SW 1271 (cell line): ENCODE measurements at places on chromosomes 16 and 17.
A peak's percentile ranks its signal among the peaks of the same experiment; 100 is the strongest.

DNA sequence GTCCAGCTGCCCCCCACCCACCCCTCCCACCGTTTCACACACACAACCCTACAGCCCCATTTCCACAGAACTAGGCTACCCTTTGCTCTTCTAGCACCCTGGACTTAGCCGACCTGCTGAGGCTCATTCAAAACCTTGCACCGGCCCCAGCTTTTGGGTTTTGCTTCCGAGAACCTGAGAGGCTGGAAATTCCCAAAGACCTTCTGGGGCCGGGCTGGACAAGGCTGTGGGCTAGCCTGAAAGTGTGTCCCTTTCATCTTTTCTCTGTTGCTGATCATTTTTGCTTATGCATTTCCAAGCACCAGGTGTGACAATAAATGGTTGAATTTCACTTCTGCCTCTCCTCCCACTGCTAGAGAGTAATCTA is 139.0 kb downstream of the DNAH9 start:
- no peak for DNase-seq

- peak; percentile 44 for DNase-seq
Observed at GRCh38 chr17:7561589-7562207, at the start of gene SENP3. Gene SENP3, plus strand, starts transcription at chr17:7561919. Its CDS starts 1,158 bp downstream, at chr17:7563077.

GRCh38 chr17:10196941-10197340 is 1.5 kb downstream of the GAS7 start:
- no peak for DNase-seq

- DNase-seq, result no peak
Observed at GRCh38 chr17:22273308-22273707, 581.0 kb downstream of the KCNJ18 start.

DNA sequence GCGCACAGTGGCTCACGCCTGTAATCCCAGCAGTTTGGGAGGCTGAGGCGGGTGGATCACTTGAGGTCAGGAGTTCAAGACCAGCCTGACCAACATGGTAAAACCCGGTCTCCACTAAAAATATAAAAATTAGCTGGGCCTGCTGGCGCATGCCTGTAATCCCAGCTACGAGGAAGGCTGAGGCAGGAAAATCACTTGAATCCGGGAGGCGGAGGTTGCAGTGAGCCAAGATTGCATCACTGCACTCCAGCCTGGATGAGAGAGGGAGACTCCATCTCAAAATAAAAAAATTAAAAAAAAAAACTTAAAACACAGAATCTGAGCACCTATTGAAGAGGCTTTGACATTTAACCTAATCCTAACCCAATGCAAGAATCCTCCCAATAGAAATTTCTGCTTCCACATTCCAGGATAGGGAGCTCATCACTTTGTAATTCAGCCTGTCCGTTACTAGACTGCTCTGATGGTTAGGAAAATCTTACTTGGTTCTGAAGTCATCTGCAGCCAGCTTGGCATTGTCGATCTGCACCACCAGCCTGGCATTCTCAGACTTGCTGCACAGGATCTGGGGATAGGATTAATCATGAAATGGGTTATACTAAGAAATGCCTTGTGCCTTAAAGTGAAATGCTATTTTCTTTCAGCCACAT is 2.1 kb downstream of the KRT33B start:
- no peak for DNase-seq

GRCh38 chr17:48134912-48135480 is 27.4 kb downstream of the SNX11 start:
- DNase-seq, result peak; percentile 9

DNA sequence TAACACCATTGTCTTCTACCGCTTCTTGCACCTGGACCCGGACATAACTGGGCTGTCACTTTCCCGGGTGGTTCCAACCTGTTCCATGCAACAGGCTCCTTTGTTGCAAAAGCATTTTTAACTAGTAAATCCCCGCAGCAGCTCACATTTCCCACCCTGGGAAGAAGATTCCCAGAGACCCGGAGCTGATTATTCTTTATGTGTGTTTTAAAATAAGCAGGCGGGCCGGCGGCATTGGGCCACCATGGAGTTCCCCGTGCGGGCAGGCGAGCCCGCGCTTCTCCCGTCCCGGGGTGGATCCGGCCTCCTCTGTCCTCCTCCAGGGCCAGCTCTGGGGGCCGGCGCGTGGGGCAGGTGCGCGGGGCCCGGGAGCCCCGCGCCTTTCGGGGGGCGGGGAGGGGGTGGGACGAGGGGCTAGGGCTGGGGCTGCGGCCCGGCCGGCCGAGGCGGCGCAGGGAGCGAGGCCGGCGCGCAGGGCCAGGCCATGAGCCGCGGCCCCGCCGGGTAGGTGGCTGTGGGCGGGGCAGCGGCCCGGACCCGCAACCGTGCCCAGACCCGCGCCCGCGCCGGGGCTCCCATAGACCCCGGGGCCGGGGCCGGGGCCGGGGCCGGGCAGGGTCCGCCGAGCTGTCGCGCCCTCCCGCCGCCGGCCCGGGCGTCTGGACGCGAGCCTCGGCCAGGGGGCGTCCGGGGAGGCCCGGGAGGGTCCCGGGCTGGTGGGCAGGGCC is 1.7 kb downstream of the CRAMP1 start:
- DNase-seq, result no peak

DNA sequence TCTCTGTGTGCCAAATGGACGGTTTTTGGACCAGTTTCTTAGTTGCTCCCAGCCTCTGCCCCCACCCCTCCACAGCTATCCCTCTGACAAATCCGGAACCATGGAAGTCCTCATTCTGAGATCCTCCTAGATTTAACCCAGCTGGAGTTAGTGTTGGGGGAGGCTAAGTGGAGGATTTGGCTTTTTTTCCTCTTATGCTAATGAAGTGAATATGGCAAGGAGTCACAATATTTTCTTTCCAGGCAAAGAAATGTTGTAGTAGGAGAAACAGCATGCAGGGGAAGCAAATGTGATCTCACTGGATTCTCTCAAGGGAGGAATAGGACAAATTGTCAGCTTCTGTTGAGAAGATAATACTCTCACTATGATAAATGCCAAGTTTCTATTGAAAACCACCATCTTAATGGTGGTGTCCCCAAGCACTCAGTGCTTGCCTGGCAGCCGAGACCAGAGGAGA is 159.5 kb downstream of the MSI2 start:
- DNase-seq, result no peak

- no peak for DNase-seq
Observed at GRCh38 chr17:14670861-14671260, 370.0 kb downstream of the HS3ST3B1 start.

GRCh38 chr16:50323335-50324011 is 45.3 kb downstream of the BRD7 start:
- peak; percentile 10 for DNase-seq

- DNase-seq, result no peak
Observed at GRCh38 chr17:10186771-10187410, 11.5 kb downstream of the GAS7 start.

DNA sequence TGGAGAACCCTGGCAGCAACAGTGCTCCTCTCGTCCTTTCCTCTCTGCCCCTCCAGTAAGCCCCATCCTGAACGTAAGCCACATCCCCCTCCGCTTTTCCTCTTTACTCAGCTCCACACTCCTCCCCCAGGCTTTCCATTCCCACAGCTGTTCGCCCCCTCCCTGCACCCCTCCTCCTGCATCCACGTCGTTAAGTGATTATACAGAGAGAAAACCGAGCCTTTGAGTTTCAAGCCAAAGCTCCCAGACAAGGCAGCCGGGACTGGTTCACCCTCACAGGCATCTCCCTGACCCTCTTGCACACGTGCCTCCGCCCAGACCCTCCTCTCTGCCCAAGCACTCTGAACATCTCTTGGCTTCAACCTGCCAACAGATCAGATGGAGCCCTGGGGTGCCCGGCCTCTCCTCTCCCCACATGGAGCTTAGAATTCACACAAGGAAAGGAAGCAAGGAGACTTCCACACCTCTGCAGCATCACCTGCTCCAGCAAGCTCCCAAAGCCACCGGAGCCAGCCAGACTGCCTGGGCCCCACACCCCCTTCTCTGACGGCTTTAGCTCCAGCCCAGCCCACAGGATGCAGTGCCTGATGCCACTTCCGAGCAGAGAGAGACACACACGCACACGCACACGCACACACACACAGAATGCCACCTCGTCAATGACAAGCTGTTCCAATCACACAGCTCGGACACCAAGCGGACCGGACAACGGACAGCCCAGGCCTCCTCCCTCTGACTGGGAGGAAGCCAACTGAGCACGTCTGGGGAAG is 99.9 kb upstream of the CCL2 start:
- no peak for DNase-seq

- no peak for DNase-seq
Observed at GRCh38 chr17:77856551-77857305, 101.8 kb upstream of the TNRC6C start.

GRCh38 chr16:66399031-66399430 is 28.1 kb upstream of the BEAN1 start:
- no peak for DNase-seq

- no peak for DNase-seq
Observed at GRCh38 chr16:67673712-67674580, 7.3 kb downstream of the C16orf86 start.

DNA sequence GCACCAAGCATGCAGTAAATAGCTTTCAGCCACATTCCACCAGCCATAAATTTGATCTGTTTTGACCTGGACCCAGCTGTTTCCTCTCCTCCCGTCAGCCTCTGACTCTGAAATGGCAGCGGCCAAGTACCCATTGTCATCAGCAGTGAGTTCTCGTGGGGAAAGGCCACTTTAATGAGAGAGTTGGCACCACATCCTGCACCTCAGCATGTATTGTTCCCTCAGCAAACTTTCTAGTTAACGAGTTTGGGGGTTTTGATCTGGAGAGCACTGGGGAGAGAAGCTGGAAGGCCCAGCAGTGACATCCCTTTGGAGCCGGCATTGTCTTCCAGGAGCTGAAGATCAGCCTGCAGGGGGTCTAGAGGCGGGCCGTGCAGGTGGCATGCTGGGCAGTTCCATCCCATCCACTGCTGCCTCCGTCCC is 84.9 kb downstream of the RPA1 start:
- DNase-seq, result no peak

DNA sequence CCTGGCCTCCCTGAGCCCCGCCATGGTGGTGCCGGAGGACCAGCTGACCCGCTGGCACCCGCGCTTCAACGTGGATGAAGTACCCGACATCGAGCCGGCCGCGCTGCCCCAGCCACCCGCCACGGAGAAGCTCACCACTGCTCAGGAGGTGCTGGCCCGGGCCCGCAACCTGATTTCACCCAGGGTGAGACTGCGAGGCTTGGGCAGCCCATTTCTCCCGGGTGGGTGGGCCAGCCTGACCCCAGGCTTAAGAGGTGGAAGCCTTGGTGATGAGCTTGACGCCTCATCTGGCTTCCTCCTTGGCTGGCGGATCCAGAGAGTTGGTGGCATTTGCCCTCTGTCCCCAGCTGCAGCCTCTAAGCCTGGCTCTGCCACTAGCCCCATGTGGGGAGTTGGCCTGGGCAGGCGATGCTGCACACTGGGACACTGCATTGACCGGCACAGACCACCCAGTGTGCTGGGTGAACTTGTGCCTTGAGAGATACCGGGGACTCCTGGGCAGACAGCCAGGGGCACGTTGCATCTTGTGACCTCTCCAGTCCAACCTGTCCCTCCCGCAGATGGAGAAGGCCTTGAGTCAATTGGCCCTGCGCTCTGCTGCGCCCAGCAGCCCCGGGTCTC is 3.0 kb downstream of the CDT1 start:
- no peak for DNase-seq

- no peak for DNase-seq
Observed at GRCh38 chr16:84520725-84521496, 16.5 kb upstream of the MEAK7 start.

DNA sequence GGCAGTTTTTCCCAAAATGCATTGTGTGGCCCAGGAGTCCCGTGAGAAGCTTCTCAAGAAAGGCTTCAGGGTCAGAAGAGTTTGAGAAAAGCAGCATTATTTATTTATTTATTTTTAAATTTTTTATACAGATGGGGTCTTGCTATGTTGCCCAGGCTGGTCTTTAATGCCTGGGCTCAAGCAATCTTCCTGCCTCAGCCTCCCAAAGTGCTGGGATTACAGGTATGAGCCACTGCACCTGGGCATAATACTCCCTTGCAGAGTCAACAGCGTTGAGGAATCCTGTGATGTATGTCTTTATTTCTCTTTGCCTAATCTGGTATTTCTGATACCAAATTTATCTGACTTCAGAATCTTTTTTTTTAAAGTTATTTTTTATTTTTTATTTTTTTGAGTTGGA is 15.2 kb downstream of the LAT start:
- DNase-seq, result no peak

DNA sequence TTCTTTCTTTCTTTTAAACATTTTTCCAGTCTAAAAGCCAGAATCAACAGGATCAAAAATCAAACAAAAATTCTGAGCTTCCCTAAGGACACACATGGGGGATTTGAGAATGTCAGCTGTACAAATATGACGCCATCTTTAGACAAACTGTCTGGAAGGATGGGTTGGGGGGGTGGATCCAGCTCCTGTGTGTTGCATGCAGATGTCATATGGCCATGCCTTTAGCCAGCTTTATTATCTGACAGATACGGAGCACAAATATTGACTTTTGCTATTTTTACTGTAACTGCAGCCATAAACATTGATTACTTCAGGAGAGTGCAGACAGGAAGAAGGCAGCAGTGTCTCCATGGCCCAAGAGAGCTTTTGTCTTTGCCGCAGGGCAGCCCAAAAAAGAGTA is 279.4 kb upstream of the ELAC2 start:
- no peak for DNase-seq

DNA sequence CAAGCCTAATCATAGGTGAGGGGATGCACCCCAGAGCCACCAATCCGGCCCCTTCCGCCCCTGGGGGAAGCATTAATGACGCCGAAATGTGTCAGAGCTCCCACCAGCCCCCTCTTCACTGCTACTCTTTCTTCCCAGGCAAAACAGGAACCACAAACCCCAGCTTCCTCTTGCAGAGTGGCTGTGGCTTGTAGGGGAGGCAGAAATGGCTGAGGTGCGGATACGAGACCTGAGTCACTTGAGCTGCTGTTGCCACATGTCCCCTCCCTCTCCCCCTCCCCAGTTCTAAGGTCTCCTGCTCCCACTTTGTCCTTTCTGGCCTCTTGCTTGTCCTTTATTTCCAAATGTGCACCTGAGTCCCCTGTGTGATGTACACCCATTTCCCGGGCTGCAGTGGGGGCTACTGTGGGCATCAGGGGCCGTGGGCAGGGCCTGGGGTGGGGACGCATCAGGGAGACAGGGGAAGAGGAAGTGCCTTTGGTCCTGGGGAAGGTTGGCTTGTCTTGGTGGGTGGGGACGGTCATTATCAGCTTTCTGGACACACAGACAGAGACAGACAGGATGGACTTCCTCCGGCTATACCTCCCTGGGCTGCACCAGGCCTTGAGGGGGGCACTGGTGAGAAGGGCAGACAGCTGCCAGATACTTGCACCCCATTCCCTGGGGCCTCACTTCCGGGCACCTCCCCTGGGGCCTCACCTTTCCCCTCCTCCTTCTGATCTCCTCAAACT is at the start of gene APOBR:
Gene APOBR (plus strand): TSS at position 523 of the 731 bp plus-strand sequence. CDS start 39 bp downstream, at position 562.
- DNase-seq, result no peak
